ENCODE measurements at places on chromosomes 13 and 19.
A peak's percentile ranks its signal among the peaks of the same experiment; 100 is the strongest.

DNA sequence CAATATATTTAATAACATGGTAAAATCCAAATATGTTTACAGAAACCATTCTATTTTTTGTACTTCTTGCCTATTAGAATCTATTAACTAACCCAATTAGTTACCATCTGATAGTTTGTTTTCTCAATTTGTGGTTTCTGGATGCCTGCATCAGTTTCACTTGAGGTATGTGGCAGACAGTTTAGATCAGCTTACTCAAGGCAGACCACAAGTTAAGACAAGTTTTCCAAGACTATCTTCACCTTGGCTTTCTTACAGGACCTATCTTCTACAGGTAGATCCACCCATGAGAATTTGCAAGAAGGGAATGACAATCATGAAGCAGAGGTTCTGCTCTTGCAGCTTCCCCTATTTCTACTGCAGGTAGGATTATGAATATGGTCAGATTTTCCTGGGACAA lies 458.6 kb downstream of the DACH1 start:
- DNase-seq = no peak

DNA sequence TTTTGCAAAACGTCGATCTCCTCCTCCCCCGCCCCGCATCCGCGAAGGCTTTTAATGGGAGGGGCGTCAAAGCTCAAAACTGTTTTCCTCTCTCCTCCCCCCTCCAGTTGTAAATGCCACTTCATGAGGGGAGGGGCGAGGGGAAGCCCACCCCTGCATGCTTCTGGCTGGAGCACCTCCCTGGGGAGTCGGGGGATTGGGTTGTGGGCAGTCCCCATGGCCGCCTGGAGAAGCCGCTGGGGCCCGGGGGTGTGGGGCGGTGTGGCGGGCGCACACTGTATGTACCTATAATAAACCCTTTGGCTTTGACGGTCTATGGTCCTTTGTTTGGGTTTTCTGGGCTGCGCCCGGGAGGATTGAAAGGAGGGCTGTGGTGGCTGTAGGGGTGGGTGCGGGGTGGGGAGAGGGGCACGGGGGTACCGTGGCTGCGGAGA lies 505 bp upstream of the SHKBP1 start:
- DNase-seq = no peak

GRCh38 chr19:18301718-18302111 lies 20.3 kb upstream of the JUND start:
- no peak for DNase-seq

- DNase-seq = no peak
These were observed 883.4 kb downstream of the DIAPH3 start for GRCh38 chr13:59280297-59280696.

- peak; percentile 48 for DNase-seq
These were observed 2.8 kb downstream of the SWSAP1 start for GRCh38 chr19:11377237-11377636.

DNA sequence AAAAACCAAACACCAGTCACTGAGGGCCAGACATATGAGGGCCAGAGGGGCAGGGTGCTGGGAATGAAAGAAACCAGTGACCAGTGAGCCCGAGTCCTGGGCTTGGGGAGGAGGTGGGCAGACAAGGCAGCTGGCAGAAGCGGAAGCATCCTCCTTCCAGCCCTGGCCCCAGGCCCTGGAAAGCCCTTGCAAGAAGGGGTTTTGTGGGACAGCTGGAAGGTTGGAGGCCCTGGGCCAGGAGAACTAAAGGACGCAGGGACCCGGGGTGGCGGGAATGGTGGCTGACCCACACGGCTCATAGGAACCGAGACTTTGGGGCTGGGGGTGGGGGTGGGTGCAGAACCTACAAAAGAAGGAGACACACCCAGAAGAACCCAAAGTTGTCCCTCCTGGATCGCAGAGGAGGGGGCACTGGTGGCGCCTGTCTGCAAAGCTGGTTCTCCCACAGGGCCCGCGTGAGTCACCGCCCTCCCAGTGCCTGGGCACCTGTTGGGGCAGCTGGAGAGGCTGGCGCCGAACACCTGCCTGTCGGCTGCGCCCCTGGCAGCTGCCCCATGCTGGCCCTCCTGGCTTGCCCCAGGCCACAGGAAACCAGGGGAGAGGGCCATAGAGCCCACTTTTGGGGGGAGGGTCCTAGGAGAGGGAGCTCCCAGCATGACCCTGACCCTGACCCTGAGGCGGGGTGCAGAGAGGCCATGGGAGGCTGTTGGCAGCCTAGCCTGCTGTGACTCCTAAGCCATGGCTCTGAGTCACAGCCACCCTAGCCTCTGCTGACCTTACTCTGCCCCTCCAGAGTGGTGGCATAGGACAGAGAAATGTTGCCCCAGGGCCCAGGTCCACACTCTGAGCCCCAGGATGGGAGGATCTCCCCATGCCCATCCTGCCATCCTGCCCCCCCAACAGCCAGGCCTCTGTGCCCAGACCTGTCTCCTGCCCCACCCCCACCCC lies 802 bp downstream of the DMPK start:
- peak; percentile 50 for DNase-seq

GRCh38 chr13:68304286-68304893 lies 1074.3 kb upstream of the PCDH9 start:
- no peak for DNase-seq

GRCh38 chr13:94247890-94248289 lies 231.6 kb downstream of the DCT start:
- no peak for DNase-seq

- DNase-seq = peak; percentile 78
These were observed 4.5 kb upstream of the IL12RB1 start for GRCh38 chr19:18091217-18091608.

DNA sequence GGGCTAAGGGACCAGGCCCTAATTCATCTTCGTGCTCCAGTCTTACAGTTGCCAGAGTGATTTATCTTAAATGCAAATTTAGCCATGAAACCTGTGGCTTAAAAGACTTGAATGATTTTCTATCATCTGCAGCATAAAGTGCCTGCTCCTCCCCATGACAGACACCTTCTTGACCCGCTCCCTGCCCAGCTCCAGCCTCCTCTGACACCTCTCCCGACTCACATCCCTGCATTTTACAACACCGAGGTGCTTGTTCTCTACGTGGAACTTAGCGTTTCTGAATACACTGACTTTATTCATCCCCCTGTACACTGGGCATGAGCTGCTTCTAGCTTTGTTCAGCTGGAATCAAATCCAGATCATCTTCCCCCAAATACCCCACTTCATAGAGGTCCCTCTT lies 128.7 kb upstream of the MYO16 start:
- no peak for DNase-seq

- DNase-seq = no peak
These were observed at the start of gene C19orf85 for GRCh38 chr19:55464662-55465054. TSS of gene C19orf85 (minus strand) at chr19:55464751. CDS start at chr19:55464554, 197 bp downstream.

GRCh38 chr13:81487151-81487550 lies 1146.2 kb upstream of the SPRY2 start:
- no peak for DNase-seq

- DNase-seq = no peak
These were observed 389.8 kb downstream of the NDFIP2 start for GRCh38 chr13:79870766-79871165.

GRCh38 chr13:34159946-34160345 lies 342.0 kb downstream of the RFC3 start:
- DNase-seq = no peak

DNA sequence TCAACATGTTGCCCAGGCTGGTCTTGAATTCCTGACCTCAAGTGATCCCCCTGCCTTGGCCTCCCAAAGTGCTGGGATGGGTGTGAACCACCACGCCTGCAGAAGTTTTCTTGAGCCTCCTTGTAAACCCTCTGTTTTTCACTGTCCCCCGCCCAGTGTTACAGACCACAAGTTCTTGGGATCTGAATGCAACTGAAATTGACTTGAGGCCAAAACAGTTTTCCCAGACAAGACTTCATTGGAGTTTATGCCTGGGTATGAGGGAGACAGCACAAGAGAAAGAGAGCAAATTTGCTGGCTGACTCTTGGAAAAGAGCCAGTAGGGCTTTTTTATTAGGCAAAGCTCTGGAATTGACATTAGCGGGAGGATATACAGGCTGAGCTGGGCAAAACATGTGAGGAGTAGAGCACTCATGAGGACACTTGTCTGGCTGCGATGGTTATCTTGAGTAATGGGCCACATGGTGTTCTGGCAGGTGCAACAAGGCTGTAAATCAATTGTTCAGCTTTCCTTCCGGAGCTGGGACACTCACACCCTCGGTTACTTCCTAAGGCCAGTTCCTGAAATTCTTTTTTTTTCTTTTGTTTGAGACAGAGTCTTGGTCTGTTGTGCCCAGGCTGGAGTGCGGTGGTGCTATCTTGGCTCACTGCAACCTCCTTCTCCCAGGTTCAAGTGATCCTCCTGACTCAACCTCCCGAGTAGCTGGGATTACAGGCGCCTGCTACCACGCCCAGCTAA lies 12.7 kb upstream of the HNRNPL start:
- DNase-seq = peak; percentile 59

GRCh38 chr19:53908935-53909415 lies at the start of gene CACNG7:
TSS of gene CACNG7 (plus strand) at chr19:53909278. CDS start at chr19:53912832, 3,554 bp downstream.
- no peak for DNase-seq

GRCh38 chr13:79228972-79229371 lies 177.1 kb downstream of the RBM26 start:
- no peak for DNase-seq

DNA sequence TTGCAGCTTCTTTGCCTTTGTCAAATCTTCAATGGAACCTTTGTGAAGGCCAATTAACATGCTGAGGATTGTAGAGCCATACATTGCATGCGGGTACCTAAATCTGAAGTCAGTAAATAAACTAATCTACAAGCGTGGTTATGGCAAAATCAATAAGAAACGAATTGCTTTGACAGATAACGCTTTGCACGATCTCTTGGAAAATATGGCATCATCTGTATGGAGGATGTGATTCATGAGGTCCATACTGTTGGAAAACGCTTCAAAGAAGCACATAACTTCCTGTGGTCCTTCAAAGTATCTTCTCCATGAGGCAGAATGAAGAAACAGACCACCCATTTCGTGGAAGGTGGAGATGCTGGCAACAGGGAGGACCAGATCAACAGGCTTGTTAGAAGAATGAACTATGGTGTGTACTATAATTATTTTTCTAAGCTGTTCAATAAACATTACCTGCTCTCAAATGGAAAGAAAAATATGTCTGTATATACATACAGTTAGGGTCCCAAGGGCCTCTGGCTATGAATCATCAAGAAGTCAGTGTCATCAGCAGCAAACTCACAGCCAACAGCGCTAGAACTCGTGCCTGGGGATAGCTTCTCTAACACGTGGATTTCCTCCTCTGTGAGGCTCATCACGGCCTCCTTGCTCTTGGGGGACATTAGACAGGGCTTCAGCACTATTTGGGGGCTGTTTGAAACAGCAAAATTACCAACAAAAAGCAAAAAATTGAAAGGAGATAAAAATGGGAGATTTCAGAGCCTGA lies 2.9 kb upstream of the CD70 start:
- no peak for DNase-seq

Measured in transverse colon (tissue), 4 donors.